ENCODE measurements at places on chromosomes 11 and 22.

DNA sequence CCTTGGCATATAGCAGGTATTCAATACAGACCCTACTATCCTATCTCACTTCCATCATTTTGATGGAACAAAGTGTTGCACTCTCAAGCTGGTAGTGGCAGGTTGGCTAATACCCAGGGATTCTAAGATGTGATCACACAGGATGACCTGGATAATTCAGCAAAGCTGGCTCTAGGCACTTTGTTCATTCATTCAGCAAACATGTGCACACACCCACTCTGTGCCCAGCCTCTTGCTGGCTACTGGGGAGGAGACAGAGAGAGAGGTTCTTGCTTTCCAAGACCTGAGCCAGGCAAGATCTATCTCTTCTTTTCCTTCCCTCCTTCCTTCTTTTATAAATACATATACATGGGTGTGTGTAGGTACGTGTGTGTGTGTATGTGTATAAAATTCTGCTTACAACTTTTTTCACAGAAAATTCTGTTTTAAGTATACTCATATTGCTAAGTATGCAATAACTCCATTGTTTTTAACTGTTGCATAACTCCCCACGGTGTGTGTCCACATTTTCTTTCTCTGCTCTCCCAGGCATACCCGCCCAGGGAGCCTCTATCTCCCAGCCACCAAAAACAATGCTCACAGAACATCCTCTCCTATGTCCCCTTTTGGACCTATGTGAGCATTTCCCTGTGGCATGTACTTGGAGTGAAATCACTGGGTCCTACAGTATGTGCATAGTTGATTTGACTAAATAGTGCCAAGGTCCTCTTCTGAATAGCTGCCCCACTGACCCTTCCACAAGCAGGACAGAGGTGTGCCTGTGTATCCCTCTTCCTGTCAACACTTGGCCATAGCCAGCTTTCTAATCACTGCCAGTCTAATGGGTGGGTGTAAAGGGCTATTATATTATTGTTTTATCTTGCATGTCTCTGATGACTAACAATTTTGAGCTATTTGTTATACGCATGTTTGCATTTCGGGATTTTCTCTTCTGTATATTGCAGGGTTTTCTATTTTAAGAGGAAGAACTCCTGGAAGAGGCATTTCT lies 27.5 kb downstream of the CLPB start:
- no peak for DNase-seq

DNA sequence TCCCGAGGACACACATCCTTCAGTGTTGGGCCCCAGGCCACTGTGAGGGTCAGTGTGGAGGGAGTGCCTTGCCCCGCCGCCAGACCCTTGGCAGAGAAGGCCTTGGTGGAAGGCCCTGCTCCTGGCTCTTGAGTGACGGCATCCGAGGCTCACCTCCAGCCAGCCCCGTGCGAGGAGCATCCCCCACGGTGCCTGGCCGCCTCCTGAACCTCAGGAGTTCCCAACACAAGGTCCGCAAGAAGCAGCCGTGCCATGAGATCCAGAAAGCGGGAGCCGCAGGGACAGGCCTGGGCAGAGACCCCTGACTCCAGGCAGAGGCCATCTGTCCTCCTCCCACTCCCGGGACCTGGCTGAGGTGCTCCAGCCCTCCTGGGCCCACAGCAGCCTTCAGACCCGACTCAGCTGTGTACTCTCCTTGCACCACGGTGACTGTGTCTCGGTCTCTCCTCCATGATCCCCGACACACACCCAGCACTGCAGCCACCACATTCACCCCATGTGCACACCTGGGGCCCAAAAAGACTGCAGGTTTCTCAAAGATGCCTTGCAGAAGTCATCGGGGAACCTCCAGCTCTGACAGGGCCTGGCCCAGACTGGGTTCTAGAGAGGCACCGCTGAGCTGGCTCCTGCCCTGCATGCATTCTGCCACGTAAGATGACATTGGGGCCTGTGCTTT lies 870.2 kb downstream of the BRD1 start:
- DNase-seq = no peak

DNA sequence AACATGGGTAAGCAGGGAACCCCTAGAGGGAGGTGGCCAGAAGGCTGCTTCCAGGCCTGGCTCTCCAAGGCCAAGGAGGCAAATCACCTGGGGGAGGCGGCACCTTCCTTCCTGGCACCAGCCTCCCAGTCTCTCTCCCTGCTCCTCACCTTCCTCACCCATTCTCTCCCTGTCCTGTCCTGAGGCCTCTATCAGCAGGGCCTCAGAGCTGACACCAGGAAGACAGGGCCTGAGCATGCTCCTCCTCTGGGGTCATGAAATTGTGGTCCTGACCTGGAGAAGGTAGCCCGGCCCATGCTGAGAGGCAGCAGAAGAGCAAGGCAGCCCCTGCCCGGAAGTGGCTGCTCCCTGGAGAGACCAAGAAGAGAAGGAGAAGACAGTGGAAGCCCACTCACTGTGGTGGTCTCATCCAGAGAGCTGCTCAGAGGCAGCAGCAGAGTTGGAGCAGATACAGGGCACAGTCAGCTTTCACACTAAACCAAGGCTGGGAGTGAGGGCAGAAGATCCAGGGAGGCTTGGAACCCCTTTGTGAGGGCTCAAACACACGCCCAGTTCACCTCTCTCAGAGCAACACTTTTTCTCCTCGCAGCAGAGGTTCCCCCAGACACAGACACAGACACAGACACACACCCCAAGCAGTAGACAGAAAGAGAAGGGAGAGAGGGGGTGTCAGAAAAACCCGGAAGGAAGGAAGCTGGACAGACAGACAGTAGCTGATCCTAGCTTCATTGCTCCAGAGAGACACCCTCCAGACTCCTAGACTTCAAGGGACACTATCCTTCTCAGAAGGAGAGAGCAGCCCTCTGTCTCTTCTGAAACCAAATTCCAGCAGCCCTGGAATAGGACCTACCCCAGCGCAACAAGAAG lies 1.8 kb downstream of the BCL9L start:
- no peak for DNase-seq

DNA sequence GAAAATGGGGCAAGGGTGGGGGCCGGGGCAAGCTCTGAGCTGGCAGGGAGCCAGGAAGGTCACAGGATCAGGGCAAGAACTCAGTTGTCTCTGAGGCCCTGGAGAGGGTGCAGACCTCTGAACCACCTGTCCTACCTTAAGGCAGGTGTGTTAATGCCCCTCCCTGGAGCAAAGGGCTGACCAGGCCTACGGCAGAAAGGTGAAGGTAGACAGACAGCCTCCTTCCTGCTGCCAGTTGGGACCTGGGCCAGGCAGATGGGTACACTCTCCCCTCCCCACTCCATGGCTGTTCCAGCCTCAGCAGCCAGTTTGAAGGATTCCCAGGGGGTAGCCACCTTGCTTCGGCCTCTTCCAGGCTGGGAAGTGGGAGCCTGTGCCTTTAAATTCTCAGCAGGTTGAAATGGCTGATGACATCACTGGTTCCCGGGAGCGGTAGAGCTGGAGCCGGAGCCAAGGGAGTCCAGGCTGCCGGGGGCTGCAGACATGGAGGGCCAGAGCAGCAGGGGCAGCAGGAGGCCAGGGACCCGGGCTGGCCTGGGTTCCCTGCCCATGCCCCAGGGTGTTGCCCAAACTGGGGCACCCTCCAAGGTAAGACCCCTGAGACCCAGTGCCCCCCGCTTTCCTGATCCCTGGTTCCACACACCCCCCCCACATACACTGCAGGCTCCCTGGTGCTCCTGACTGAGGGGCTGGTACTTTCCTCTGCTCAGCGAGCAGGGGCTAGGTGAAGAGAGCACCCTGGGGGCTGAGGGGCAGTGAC lies at the start of gene INPP5J:
TSS of gene INPP5J (plus strand) at position 435 of the 760 bp plus-strand sequence. CDS start at position 484, 49 bp downstream.
- no peak for DNase-seq

- no peak for DNase-seq
Observed at GRCh38 chr22:37169947-37170688, 17.9 kb downstream of the C1QTNF6 start.

- no peak for DNase-seq
Observed at GRCh38 chr11:9092072-9092471, 673 bp upstream of the SCUBE2 start.

- DNase-seq = no peak
Observed at GRCh38 chr11:134882671-134883297, 470.7 kb upstream of the B3GAT1 start.
